T-cell (primary cell): ENCODE measurements at places on chromosomes 16 and 17. TPM values are rescaled to one million over a fixed set of nuclear protein-coding genes. Genes with fewer than 3 reads are reported as not detected.

The RRAD gene
- 1.1 TPM for total RNA-seq

The UTP4 gene
- total RNA-seq: 34.6 TPM

The GNG13 gene
- total RNA-seq: not detected

The GRAPL gene
- 106 TPM for total RNA-seq

The GRIN2A gene
- total RNA-seq: 0.03 TPM

The SMIM5 gene
- total RNA-seq: 0.35 TPM

The PYY gene
- total RNA-seq: not detected

The KRTAP2-3 gene
- total RNA-seq: not detected

The CDRT15L2 gene
- not detected for total RNA-seq

The OTOP2 gene
- not detected for total RNA-seq

The MT1A gene
- total RNA-seq: not detected

The NEUROD2 gene
- total RNA-seq: not detected

The ABCA3 gene
- total RNA-seq: 9.9 TPM

The ANKRD40CL gene
- not detected for total RNA-seq

The C16orf89 gene
- total RNA-seq: not detected

The KRT10 gene
- total RNA-seq: 35.3 TPM

The KRT33A gene
- total RNA-seq: not detected

The IRX5 gene
- not detected for total RNA-seq

The LRRC36 gene
- not detected for total RNA-seq
